ENCODE measurements at places on chromosomes 6 and 20. TPM values are rescaled to one million over a fixed set of nuclear protein-coding genes. Genes with fewer than 3 reads are reported as not detected.
A peak's percentile ranks its signal among the peaks of the same experiment; 100 is the strongest.

DNA sequence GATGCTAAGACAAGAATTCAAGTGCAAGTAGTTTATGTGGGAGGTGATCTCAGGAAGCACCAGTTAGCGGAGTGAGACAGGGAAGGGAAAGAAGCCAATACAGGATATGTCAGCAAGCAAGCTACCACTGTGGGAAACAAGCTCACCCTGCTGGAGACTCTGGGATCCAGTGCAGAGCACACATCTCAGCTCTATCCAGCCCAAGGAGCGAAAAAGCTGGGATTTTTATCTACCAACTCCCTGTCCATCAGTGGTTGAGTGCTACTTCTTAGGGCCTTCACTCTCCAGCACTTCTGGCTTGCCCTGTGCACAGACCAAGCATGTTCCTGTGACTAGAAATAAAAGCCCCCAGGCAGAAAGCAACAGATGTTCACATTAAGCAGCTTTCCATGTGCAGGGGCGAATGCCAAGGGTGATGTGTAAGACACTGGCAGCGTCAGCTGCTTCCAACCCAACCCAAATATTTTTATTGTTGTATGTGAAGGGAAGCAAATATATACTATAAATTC is 10.8 kb upstream of the RNF24 start:
- peaks cover 69% of the 10 kb centered on the region for H3K27me3 ChIP-seq
- DNase-seq = no peak
- no peaks in the 10 kb centered on the region for H3K36me3 ChIP-seq
- no peak overlapping the region for H3K4me3 ChIP-seq
- no peaks in the 10 kb centered on the region for H3K4me1 ChIP-seq
- no peak overlapping the region for H3K27ac ChIP-seq

The ARMC2 gene
- 7.1 TPM for total RNA-seq

The ARMH2 gene
- not detected for total RNA-seq

GRCh38 chr20:64140061-64140931 is 24.0 kb upstream of the MYT1 start:
- H3K27ac ChIP-seq = no peak overlapping the region
- no peaks in the 10 kb centered on the region for H3K4me1 ChIP-seq
- H3K27me3 ChIP-seq = peaks cover 58% of the 10 kb centered on the region
- no peak overlapping the region for H3K4me3 ChIP-seq

DNA sequence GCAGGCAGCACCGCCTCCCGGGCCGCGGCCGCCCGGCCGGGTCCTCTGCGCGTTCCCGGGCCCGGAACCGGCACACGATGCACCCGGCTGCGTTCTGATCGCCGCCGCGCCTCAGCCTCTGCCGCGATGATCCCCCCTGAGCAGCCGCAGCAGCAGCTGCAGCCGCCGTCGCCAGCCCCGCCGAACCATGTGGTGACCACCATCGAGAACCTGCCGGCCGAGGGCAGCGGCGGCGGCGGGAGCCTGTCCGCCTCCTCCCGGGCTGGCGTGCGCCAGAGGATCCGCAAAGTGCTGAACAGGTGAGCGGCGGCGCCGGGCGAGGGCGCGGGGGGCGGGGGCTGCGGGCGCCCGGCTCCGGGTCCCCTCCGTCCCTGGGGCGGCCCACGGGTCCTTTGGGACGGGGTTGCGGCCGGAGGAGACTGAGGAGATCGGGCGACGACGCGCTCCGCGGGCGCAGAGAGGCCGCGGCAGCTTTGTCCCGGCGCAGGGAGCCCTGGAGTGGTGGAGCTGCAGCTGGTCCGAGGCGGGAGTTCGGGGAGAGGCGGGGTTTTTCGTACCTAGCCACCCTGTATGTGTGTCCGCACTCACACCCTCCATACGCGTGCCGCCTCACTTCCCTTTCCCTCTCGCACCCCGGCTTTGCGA is 659 bp downstream of the SLC35F1 start:
- H3K4me3 ChIP-seq = peak overlapping the region; percentile 70
- no peak overlapping the region for H3K27ac ChIP-seq
- H3K36me3 ChIP-seq = peaks cover 9% of the 10 kb centered on the region
- DNase-seq = no peak
- no peaks in the 10 kb centered on the region for H3K4me1 ChIP-seq
- peaks cover 47% of the 10 kb centered on the region for H3K27me3 ChIP-seq

DNA sequence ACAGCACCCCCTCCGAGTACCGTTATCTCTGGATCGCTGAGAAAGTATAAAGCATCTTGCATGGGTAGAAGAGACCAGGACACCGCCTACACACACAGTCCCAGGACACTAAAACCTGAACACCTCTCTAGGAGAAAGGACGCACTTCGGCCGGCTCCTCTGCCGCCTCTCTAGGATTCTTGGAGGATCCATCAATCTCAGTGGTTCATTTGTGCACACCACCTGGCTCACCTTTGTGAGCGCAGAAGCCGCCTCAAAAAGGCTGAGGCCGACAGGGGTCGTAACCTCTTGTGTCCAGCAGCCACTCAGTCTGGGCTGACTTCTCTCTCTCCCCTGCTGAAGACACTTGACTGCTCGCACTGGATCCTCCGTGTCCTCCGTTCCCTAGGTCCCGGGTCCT is 13.5 kb downstream of the ZSCAN23 start:
- H3K4me3 ChIP-seq = no peak overlapping the region
- no peaks in the 10 kb centered on the region for H3K4me1 ChIP-seq
- DNase-seq = no peak
- no peak overlapping the region for H3K27ac ChIP-seq
- H3K27me3 ChIP-seq = peaks cover 13% of the 10 kb centered on the region
- no peaks in the 10 kb centered on the region for H3K36me3 ChIP-seq

Data from Calu3 (cell line).